Left renal pelvis (tissue), 4 donors: ENCODE measurements at places on chromosomes 11 and 22.

GRCh38 chr11:21285104-21285503, 615.7 kb downstream of the NELL1 start:
- DNase-seq, result no peak

DNA sequence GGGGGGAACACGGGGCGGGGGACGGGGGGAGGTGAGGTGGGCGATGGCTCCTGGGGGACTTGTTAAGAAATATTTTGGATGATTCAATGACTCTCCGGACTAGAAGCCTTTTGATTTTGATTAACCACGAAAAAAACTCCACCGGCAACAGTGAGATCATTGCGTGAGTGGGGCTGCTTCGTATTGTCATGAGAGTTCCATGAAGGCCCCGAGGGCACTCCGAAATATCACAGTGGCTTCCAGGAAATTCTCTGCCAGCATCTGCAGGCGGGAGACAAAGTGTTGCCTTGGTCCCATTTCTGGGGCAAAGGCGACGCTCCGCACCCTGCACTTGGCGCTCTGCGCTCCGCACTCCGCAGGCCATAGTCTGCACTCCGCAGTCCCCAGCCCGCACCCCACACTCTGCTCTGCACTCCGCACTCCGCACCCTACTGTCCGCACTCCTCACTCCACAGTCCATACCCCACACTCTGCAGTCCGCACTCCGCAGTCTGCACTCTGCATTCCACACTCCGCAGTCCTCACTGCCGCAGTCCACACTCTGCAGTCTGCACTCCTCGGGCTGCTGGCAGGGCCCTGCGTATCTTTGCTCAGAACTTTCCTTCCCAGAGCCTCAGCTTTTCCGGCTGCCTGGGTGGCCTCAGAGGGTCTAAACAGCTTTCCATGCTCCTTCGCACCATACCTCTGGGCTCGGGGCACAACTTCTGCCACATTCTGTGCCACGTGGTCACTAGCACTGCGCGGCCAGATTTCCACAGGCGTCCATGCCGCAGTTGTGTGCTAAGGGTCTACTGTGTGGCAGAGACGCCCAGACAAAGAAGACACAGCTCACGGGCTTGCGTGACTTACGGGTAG, 61.1 kb downstream of the LINC01488 start:
- DNase-seq, result no peak

GRCh38 chr22:38758276-38758945, 2.6 kb upstream of the SUN2 start:
- no peak for DNase-seq

DNA sequence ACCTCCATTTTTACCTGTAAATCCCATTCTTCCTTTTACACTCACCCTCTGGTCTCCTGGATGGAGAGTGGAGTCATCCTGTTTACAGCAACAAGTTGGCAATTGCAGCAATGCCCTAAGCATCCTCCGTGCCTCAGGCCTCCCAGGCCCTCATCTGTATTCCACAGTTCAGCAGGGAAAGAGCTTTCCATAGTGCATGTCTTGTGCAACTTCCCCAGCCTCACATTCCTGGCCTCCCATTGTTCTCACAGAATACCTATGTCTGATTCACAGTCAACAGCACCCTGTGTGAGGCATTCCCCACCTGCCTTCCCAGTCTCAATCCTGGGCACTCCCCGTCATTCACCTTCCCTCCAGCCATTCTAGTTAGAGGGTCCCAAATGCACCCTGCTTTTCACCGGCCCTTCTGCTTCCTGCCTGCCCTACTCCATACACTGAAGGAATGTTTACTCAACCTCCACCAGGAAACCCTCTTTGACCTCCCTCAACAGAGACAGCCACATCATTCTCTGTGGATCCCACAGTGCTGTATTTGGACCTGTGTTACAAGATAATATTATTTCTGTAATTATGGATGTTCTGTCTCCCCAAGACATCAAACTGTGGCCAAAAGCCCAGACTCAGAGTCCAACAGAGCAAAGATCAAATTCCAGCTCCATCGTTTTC, 405.7 kb downstream of the BUD13 start:
- no peak for DNase-seq

- DNase-seq, result no peak
Observed at GRCh38 chr22:19846620-19847344, 7.9 kb downstream of the GNB1L start.

DNA sequence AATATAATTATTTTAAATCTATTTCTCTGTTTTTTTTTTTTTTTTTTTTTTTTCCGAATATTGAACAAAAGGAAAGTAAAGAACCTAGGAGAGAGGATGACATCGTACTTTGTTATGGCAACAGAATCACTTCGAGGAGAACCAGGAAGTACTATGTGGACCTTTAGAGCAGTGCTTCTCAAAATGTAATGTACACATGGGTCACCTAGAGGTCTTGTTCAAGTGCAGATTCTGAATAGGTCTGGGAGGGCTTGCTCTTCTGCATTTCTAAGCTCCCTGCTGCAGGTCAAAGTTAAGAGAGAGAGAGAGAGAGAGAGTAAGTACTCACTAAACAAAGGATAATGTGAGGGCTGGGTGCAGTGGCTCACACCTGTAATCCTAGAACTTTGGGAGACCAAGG, 419.5 kb upstream of the TENM4 start:
- no peak for DNase-seq

GRCh38 chr11:2265854-2266585, 4.4 kb downstream of the ASCL2 start:
- no peak for DNase-seq

GRCh38 chr11:119481021-119481666, 58.2 kb upstream of the THY1 start:
- peak; percentile 29 for DNase-seq

- no peak for DNase-seq
Observed at GRCh38 chr11:94379613-94380012, 21.6 kb downstream of the GPR83 start.

GRCh38 chr11:76141901-76142588, 64.3 kb downstream of the WNT11 start:
- DNase-seq, result no peak

DNA sequence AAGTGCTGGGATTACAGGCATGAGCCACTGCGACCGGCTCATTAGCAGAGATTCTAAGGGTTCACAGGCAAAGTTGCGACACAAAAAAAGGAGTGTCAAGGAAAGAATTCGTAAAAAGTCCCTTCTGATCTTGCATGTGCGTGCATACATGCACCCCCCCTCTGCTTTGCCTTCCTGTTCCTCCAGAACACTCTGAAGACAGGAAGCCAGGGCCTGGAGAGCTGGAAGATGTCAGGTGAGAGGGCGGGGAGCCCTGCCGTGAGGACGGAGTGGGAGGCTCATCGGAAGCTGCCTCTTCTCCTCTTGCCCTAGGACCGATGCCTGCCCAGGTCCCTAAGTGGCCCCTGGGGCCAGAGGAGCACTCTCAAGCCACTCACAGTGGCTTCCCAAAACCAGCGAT, 89.1 kb downstream of the LARGE1 start:
- no peak for DNase-seq

GRCh38 chr11:121300972-121301699, 8.6 kb downstream of the SC5D start:
- DNase-seq, result no peak

GRCh38 chr11:22460181-22460580, 122.0 kb downstream of the SLC17A6 start:
- no peak for DNase-seq

DNA sequence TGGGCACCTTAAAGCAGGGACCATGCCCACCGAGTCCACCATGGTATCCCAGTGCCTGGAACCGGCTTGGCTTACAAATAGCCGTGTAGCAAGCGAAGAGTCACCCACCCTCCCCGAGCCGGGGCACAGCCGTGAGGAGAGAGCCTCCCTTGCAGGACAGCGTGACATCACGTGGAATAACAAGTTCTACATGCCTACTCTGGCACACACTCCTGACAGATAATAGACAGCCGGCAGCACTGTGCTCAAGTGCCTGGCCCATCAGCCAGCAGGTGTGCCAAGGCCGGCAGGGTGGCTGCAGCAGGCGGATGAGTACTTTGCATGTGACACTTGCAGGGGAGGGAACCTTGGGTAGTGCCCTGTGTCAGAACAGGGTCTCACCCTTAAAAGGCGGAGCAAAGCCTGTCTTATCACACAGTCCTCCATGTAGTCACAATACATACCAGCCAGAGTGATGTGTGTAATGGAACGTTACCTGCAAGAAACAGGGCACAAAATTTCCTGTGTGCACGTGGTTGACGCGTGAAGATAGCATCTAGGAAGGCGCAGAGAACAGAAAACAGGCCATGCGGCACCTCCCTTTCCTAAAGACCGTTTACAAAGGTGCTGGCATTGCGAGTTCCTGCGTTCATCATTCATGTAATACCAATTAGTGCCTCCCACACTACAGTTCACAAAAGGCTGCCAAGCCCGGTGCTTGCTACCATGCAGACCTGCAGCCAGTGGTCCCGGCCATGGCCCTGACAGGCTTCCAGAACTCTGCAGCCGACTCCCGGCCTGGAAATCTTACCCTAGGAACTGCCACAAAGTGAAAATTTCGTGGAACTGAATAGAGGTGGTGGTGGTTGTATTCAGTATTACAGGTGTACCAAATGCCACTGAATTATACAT, 16.4 kb downstream of the TOM1 start:
- DNase-seq, result no peak

DNA sequence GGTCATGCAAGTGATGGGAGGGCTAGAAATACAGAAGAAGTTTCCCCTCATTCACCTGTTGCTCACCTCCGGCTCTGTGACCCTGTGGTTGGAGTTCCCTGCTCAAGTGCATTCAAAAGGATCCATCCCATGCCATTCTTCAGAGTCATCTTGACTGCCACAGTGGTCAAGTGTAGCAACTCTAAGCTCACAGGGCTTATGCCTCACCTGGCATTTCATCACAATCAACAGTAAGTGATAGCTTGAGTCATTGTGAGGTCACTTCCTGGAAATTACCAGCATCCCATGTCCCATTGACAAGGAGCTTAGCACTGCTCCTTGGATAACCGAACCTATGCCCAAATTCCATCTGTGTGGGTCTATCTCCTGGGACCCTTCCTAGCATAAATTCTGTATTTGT, 55.6 kb downstream of the OR4C45 start:
- no peak for DNase-seq

- no peak for DNase-seq
Observed at GRCh38 chr11:116413301-116414242, 359.2 kb downstream of the BUD13 start.

- no peak for DNase-seq
Observed at GRCh38 chr22:44091021-44091721, 67.1 kb downstream of the PARVB start.

DNA sequence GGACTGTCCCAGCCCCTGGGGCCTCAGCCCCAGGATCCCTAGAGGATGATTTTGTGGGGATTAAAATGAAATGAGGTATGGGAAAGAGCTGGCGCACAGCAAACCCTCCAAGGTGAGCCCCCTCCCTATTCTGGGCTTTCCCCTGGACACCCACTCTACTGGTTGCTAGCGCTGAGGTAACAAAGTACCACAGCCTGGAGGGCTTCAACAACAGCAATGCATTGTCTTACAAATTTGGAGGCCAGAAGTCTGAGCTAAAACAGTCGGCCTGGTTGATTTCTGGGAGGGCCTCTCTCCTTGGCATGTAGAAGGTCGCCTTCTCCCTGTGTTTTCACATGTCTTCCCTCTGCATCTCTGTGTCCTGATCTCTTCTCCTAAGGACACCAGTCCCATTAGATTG, 913.6 kb downstream of the NTM start:
- no peak for DNase-seq

GRCh38 chr11:35354644-35355043, 64.7 kb downstream of the SLC1A2 start:
- no peak for DNase-seq

DNA sequence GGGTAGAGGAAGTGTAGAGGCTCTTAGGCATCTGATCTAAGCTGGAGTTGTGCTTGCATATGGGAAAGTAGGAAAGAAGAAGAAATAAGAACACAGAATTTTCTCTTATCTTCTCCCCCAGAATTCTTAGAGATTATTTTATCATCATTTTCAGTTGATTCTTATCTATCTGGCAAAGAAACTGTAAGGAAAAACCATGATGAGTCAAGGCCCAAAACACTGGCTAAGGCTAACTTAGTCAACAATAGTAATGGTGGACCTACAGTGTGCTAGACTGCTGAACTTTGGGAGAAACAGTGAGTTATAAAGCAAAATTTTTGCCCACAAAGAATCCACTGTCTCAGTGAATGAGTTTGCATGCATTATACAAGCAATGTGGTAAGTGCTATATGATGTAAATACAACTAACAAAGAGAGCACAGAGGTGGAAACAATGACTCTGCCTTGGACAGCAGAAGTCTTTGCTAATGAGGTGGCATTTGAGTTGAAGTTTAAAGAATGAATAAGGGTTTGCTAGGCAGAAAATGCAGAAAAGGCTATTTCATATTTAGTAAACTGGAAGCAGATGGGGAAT, 344.5 kb upstream of the PLET1 start:
- no peak for DNase-seq

GRCh38 chr11:109138196-109138595, 283.8 kb upstream of the C11orf87 start:
- no peak for DNase-seq

DNA sequence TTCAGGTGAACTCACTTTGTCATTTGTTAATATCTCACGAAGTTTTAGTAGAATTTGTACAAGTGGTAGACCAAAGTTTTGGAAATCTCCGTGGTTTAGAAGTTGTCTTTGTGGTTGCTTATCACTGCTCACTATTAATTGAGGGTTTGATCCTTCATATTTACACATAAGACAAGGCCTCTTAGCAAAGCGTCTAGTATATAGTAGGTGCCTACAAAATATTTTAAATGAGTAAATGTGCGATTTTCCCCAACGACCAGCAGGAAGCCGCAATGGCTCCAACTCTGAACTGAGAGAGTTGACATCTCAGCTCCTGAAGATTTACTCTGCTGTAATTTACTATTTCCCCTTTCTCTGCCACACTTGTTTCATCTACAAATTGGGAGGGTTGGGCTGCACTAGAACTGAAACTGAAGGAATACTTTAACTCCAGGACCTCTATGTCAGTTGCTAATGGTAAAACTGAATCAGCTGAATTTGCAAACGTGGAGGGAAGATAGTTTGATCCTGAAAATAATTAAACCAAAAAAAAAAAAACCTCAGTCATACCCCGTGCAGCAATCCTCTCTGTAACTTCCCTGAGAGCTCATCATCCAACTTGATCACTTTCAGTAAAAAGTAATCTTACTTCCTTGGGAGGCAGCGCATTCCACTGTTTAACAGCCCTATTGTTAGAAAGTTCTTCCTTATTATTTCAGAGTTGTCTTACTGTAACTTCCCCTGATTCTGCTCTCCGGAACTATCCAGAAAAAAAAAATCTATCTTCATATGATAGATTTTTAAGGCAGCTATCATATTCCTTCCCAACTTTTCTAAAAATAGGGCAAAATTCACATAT, 1.3 kb upstream of the SBF2 start:
- no peak for DNase-seq

- no peak for DNase-seq
Observed at GRCh38 chr11:55942785-55943392, 6.7 kb upstream of the OR5I1 start.

- no peak for DNase-seq
Observed at GRCh38 chr11:130103296-130103814, 33.7 kb downstream of the APLP2 start.

- DNase-seq, result peak; percentile 46
Observed at GRCh38 chr11:64713016-64713707, 9.8 kb downstream of the NRXN2 start.
